Activated naive CD8-positive, alpha-beta T cell treated with anti-CD3 and anti-CD28 coated beads, Interleukin-2, amount 10 ng/mL, durations not matched to agents 7 days and 5 days (primary cell): ENCODE measurements at places on chromosomes 6 and 20. TPM values are rescaled to one million over a fixed set of nuclear protein-coding genes. Genes with fewer than 3 reads are reported as not detected.

GRCh38 chr20:47290008-47290407, 66.5 kb downstream of the ZMYND8 start:
- no peaks in the 10 kb centered on the region for H3K27me3 ChIP-seq
- peak overlapping the region; percentile 11 for H3K27ac ChIP-seq
- no peak for DNase-seq
- H3K4me1 ChIP-seq, result peaks cover 8% of the 10 kb centered on the region
- peaks cover 47% of the 10 kb centered on the region for H3K36me3 ChIP-seq
- no peak overlapping the region for H3K4me3 ChIP-seq

GRCh38 chr6:163098827-163099479, 315.6 kb upstream of the QKI start:
- DNase-seq, result no peak
- H3K27ac ChIP-seq, result no peak overlapping the region
- no peaks in the 10 kb centered on the region for H3K36me3 ChIP-seq
- no peaks in the 10 kb centered on the region for H3K27me3 ChIP-seq

DNA sequence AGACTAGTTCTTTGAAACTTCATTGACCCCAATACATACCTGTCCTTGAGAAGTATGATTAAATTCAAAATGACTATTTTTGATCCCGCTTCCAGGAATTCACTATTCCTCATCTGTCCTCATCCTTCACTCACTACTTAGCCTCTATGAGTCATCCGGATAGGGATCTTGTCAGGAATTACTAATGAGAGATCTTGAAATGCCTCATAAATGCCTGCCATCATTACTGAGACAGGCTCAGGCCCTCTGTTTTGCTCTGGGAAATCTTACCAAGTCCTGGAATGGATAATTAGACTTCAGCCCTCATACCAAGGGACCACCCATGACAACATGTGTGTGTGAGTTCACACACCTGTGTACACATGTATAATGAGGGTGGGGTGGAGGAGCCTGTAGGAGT, 2.8 kb upstream of the CYP24A1 start:
- H3K4me3 ChIP-seq, result no peak overlapping the region
- H3K4me1 ChIP-seq, result peaks cover 12% of the 10 kb centered on the region
- H3K27me3 ChIP-seq, result peaks cover 69% of the 10 kb centered on the region
- H3K36me3 ChIP-seq, result no peaks in the 10 kb centered on the region
- no peak for DNase-seq
- no peak overlapping the region for H3K27ac ChIP-seq

DNA sequence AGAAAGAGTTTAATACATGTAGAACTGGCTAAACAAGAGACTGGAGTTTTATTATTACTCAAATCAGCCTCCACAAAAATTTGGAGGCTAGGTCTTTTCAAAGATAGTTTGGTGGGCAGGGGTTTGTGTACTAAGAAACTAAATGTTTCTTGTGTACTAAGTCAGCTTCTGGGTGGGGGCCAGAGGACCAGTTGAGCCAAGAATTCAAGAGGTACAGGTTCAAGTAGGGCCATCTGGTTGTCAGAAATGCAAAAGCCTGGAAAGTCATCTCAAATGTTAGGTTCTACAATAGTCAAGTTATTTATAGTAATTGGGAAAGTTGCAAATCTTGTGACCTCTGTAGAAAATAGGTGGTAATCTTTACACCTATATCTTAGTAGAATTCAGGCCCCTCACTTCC, 51.7 kb downstream of the CEP43 start:
- H3K4me1 ChIP-seq, result peaks cover 17% of the 10 kb centered on the region
- no peak for DNase-seq
- H3K4me3 ChIP-seq, result no peak overlapping the region
- H3K27ac ChIP-seq, result no peak overlapping the region
- peaks cover 6% of the 10 kb centered on the region for H3K36me3 ChIP-seq

DNA sequence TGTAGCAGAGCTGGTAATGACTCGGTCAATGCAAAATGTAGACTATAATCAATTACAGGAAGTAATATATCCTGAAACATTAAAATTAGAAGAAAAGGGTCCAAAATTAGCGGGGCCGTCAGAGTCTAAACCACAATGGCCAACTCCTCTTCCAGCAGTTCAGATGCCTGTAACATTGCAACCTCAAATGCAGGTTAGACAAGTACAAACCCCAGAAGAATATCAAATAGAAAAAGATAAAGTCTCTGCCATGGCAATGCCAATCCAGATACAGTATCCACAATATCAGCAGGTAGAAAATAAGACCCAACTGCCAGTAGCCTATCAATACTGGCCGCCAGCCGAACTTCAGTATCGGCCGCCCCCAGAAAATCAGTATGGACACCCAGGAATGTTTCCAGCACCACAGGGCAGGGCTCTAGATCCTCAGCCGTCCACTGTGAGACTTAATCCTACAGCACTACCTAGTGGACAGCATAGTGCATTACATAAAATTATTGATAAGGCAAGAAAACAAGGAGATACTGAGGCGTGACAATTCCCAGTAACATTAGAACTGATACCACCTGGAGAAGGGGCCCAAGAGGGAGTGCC, 158.4 kb downstream of the GPX5 start:
- H3K4me1 ChIP-seq, result peaks cover 20% of the 10 kb centered on the region
- H3K27ac ChIP-seq, result no peak overlapping the region
- H3K4me3 ChIP-seq, result no peak overlapping the region
- H3K27me3 ChIP-seq, result peaks cover 72% of the 10 kb centered on the region
- H3K36me3 ChIP-seq, result no peaks in the 10 kb centered on the region

The CNBD2 gene
- total RNA-seq, result 7.1 TPM
